ENCODE measurements at places on chromosomes 5 and 9.

DNA sequence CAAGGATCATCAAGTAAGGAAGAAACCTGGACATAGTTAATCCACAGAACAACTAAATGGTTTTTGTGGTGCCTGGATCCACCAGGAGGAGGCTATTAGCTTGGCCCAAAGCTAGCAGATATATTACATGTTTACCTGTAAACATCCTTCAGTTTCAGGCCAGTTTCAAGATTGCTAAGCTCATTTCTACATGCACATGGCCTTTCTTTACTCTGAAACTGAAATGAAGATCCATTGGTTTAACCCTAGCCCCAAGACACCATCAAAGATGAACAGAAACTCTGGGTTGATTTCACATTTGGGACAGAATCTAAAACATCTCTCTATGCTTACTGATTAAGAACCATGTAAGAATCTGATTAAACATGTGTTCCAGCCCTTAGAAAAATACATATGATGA is 611.8 kb downstream of the TLE1 start:
- no peak for DNase-seq

GRCh38 chr9:84593352-84593751 is 76.2 kb upstream of the NTRK2 start:
- DNase-seq, result no peak

DNA sequence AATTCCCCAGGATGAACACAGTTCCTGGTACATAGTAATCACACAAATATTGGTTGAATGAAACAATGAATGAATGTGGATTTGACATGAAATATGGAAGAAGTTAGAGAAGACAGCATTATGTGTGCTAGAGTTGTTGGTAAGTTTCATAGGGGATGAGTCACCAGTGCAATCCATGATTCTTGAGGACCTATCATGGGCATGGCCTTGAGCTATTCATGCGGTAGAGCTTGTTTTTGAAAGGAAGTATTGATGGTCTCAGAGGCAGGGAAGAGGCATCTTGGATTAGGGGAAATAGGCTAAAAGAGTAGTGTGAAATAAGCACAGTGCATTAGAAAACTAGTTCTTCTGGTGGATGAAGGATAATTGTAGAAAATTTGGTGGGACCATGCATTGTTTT is 22.1 kb downstream of the SPATA31D1 start:
- no peak for DNase-seq

GRCh38 chr5:169243651-169244422 is 57.1 kb downstream of the SLIT3 start:
- DNase-seq, result no peak

DNA sequence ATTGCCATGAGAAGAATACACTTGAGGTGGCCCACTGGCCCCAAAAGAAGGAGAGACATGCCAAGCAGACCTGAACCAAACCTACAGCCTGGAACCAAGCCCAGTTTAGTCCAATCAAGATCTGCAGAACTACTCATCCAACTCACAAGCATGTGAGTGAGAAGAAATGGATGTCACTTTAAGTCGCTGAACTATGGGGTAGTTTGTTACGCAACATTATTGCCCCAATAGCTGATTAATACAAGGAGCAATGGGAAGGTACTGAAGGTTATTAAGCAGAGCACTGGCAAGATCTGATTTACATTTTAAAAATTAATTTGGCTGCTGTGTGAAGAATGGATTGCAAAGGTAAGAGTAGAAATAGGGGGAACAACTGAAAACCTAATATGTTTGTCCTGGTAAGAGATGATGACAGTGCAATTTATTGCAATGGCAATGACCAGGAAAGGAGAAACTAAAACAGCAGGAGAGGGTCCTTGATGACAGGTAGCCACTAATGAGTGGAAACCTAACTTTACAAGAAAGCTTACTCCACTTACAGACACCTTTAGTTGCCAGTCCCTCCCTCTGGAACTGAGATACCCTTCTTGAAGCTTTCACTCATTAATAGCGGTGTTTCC is 132.9 kb upstream of the GRIA1 start:
- no peak for DNase-seq

DNA sequence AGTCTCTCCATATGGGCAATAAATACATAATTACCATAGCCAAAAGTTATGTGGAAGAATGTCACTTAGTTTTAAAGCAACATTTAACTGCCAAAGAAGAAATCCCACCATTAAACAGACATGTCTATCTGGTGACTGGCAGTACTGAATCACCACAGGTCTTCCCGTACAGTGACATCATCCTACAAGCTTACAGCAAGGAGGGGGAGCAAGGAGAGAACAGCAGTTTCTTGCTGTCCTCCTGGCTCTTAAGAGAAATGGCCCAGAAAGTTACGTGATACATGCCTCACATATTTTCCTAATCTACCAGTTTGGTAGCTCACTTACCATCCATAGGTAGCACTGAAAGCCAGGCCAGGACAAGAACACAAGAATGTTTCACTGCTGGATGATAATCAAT is 671.0 kb downstream of the DMRTA1 start:
- DNase-seq, result no peak

DNA sequence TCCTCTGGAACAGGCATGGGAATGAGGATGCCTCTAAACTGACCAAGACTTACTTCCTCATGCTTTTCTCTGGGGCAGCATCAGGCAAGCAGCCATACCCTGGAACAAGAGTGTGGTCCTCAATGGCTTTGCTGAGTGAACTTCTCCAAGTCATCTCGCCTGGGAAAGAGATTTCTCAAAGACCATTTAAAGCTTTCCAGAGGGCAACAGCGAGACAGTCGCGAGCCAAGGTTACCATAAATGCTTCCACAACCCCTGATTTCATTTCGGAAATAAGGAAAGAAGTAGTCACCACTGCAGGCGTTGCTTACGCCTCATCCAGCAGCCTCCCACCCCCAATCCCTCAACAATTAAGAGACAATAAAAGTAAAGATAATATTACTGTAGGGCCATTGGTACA is 1.1 kb upstream of the SNCAIP start:
- DNase-seq, result no peak

GRCh38 chr5:159184858-159185381 is 24.4 kb downstream of the RNF145 start:
- DNase-seq, result no peak

DNA sequence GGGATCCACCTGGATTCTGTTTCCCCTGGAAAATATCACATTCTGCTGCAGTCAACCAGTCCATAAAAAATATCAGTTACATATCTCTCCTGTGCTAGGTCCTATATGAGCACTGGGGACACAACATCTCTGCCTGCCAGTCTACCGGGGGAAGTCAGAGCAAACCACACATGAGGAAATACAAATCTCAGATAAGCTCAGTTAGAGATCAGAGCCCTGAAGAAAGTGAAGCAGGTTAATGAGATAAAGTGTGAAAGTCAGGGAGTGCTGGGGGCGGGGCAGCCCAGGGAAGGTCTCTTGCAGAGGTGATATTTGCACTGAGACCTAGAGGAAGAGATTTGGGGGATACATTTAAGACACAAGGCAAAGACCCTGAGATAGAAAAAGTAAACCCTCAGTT is 67.8 kb upstream of the SLC1A1 start:
- no peak for DNase-seq

DNA sequence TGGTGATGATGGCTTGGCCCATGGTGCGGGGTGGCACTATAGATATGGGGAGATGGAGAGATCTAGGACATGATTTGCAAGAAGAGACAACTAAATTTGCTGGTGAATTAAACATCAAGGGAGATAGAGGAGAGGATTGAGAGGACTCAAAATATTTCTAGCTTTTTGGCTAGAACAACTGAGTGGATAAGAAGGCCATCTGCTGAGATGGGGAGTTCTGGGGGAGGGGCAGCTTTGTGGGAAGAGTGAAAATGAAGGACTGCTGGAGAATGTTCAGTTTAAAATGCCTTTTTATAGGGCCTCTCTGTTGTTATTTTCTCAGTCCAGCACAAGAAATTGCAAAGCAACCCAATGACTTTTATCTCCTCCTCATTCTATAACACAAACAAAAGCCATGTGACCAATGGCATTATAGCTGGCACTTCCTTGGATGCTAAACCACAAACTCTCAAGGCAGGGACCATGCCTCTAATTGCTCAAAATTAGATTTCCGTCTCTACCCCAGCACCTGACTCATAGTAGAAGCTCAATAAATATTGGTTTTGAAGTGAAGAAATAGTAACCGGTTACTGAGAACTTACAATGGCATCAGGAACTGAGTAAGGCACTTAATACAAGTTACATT is 29.8 kb downstream of the JAKMIP2 start:
- no peak for DNase-seq

DNA sequence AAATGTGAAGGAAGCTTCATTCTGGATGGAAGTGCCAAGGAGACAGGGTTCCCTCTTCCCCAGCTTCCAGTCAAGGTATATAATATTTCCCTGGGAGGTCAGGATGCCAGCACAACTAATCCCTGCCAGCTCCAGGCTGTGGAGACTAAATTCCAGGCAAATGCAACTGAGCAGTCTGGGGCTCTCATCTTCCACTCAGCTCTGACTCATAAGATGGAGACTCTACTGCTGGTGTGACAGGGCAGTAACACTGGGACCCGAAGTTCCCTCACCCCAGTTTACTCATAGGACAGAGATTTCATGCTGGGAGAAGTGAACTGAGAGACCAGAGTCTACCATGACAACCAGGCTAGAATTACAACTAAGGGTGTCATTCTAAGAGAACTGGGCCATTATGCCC is 235.4 kb downstream of the FSTL4 start:
- no peak for DNase-seq

GRCh38 chr5:134837530-134838181 is 8.1 kb upstream of the C5orf24 start:
- DNase-seq, result no peak

DNA sequence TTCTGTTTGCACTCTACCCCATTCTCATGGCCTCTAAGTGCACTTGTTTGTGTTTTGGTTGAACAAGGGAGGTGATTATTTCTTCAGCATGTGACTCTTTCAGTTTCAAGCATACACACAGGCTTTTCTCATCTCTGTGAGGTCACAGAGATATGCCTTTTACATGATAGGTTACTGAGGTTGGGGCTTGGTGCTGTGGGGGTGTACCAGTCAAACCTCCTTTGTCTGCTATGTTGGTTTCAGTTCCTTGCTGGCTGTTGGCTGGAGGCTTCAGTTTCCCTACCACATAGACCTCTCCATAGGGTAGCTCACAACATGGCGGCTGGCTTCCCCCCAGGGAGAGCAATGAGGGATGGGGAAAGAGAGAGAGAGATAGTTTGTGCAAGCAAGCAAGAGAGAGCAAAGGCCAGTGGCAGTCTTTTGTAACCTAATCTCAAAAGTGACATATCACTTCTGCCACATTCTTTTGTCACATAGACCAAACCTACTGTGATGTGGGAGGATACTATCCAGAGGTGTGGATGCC is 96.7 kb upstream of the SEMA6A start:
- DNase-seq, result no peak

GRCh38 chr9:72627147-72627546 is 105.7 kb downstream of the TMC1 start:
- DNase-seq, result no peak

All from NCI-H1092 (cell line).